ENCODE measurements at places on chromosomes 6 and 20.

GRCh38 chr6:142275236-142276006 is 26.4 kb upstream of the ADGRG6 start:
- no peak for DNase-seq

GRCh38 chr6:68876792-68877493 is 241.9 kb downstream of the ADGRB3 start:
- no peak for DNase-seq

DNA sequence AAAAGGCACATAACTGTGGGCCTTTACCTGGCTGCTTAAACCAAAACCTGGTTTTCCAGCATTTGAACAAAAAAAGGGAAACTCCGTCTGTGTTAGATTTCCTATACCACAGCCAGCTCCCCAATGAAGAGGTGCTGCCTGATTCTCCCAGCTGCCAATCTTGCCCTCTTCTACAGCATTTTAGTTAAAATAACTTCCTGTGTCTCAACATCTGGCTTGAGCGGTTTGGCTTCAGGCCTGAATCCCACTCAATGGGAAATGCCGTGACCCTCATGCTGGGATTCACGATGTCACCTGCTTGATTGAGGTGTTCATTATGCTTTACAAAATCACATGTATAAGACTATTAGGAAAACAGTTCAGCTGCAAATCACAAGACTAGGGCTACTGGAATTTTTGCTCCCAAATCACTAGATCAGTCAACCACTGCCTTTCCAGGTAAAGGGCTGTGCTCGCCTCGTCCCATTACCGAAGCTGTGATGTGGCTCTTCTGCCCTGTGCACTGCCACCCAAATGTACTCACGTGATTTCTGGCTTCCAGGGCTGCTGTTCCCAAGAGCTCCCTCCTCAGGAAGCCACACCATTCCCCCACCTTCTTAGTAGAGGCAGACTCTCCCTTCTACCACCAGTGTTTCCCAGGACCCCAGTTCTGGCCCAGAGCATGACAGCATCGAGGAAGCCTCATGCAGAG is 94.6 kb downstream of the PSMG4 start:
- no peak for DNase-seq

GRCh38 chr6:16805243-16805950 is 44.1 kb upstream of the ATXN1 start:
- DNase-seq, result no peak

DNA sequence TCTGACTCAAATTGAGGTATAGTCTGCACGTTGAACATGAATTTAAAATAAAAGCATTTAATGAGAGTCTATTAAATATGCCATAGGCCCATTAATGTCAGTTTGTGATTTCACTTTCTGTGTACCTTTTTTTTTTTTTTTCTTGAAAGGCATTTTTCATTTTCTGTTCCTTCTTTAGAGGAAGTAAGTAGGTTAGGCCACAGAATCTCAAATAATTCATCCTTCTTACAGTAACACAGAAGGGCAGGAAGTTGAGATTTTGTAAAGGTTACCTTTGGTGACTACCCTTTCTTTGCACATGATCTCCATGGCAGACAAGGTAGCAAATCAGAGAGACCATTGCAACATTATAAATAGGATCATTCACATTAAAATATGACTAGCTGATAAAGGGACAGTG is 9.6 kb downstream of the L3MBTL3 start:
- DNase-seq, result no peak

GRCh38 chr20:36519944-36520343 is 21.4 kb upstream of the MYL9 start:
- DNase-seq, result no peak

- no peak for DNase-seq
These were observed 63.6 kb downstream of the EDN1 start for GRCh38 chr6:12353731-12354130.

DNA sequence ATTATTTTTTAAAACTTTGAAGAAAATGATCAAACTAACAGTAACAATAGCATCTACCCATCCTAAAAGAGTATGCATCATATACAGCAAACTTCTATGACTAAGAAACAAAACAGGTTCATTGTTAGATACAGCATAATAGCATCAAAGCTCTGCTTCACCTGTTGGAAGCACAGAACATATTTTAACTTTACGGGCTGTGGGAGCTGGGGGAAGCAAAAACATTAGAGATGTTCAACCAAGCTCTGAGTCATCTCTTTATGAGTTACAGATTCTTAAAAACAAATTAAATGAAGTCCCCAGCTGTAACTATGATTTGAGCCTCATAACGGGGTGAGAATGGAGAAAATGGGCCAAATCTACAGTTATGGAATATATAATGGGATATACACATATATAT is 63.4 kb downstream of the SYNE1 start:
- no peak for DNase-seq

GRCh38 chr20:24779946-24780345 is 169.1 kb upstream of the CST7 start:
- no peak for DNase-seq

DNA sequence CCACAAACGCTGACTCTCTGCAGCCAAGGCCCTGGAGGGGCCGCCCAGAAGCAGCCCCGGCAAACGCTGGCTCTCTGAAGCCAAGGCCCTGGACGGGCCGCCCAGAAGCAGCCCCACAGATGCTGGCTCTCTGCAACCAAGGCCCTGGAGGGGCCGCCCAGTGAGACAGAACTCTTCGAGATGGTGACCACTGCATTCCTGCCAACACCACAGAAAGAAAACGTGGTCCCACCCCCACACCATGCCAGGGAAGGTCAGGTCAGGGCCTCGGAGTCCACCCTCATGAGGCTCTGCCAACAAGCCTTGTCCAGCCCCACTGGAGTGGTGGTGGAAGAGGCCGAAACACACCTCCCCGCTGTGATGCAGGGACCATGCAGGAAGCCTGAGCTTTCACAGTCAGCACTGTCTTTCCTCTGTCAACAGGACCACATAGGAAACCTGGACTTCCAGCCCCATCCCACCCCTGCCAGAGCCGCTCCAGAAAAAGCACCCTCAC is 97.5 kb downstream of the DLL1 start:
- no peak for DNase-seq

DNA sequence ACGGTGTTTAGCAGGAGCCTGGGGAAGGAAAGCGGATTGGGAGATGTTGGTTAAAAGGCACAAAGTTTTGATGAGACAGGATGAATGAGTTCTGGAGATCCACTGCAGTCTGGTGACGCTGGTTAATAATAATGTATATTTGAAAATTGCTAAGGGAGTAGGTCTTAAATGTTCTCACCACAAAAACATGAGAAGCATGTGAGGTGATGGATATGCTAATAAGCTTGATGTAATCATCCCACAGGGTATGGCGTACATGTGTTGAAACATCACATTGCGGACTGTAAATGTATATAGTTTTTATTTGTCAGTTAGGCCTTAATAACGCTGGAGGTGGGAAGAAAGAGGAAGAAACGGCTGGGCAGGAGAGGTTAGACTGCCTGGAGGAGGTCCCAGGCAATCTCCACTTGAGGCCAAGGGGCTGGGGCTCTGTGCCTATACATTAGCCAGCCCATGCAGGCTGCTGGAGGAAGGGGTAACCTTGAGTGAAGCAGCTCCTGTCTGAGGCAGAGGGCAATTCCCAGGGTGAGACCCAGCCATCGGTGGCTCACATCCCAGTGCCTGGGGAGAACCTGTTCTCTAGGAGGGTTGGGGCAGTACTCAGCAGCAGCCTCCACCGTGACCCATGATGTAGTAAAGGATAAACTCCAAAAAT is 188.2 kb upstream of the QKI start:
- DNase-seq, result no peak

- DNase-seq, result no peak
These were observed 80.4 kb downstream of the RWDD2A start for GRCh38 chr6:83273596-83273995.

GRCh38 chr20:53923566-53924369 is 146.6 kb downstream of the BCAS1 start:
- DNase-seq, result no peak

- peak; percentile 15 for DNase-seq
These were observed 2.0 kb downstream of the TRAM2 start for GRCh38 chr6:52574709-52575501.

DNA sequence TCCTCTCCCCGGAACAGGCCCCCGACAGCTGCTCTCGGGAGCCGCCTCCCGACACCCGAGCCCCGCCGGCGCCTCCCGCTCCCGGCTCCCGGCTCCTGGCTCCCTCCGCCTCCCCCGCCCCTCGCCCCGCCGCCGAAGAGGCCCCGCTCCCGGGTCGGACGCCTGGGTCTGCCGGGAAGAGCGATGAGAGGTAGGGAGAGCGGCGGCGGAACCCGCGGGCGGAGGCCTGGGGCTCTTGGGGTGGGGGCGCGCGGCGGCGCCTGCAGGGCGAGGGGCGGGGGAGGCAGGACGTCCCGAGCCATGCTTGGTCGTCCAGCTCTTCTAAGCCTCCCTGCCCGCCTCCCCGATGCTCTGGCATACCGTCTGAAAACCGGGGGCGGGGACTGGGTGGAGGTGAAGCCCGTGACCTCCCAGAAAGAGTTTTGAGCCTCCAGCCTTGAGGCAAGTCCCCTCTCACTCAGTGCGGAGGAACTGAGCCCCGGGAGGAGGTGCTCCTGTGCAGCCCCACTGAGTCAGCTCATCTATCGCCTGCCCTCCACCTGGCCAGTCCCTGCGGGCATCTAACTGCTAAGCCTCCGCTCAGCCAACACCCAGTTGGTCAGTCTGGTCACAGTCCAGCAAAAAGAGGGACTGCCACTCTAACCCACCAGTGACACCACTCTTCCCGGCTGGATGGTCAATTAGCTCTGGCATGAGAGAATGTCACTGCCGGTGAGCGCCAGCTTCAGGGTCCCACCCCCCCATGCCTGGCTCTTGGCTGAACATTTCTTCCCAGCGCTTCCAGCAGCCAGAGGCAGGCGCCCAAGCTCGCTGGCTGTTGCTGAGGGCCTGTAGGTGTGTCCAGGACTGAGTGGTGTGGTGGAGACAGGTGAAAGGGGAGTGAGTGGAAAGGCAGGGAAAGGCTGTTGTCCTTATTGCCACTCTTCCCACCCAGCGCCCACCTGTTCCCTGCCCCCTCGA is 482 bp downstream of the DDR1 start:
- DNase-seq, result no peak

DNA sequence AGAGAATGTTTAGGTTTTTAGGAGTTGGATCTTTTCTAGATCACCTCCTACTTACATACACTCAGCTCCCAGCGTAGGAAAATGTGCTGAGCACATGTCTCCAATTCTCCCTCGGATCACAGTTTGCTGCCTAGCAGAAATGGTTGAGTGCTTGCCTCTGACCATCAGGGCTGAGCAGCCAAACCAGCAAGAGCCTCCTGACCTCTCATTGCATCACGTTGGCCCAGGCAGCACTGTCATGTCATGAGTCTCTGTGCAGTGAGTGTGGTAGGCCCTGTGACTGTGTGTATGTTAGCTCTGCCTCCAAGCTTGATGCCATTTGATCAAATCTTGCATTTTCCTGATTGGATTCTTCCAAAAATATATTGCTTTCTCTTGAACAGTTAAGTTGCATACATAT is 112.0 kb downstream of the LRRC1 start:
- no peak for DNase-seq

DNA sequence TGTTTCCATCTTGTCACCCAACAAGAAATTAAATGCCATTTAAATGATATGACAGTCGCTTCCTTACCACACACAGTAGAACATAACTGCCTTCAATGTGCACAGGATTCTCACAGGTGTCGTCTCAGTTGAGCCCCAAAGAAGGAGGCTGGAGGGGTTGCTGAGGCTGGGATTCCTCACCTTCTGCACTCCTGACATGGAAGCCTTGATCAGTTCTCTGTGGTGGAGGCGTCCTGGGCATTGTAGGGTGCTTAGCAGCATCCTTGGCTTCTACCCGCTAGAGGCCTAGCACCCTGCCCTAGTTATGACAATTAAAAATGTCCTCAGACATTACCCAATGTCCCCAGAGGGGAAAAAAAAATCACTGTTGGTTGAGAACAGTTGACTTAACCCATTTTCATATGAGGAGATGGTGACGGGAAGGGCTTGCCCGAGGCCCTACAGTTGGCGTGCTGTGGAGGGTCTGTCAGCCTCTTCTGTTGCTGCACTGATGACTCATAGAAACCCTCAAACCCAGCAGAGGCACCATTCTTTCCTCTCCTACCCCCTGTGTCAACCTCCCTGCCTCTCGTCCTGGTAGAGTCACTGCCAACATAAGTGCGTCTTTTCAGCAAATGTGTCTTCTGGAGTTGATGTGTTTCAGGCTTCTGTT is 19.3 kb upstream of the ZNF831 start:
- no peak for DNase-seq

GRCh38 chr20:59006167-59006863 is 739 bp downstream of the CTSZ start:
- no peak for DNase-seq

GRCh38 chr6:30696432-30696831 is 5.6 kb upstream of the NRM start:
- no peak for DNase-seq

DNA sequence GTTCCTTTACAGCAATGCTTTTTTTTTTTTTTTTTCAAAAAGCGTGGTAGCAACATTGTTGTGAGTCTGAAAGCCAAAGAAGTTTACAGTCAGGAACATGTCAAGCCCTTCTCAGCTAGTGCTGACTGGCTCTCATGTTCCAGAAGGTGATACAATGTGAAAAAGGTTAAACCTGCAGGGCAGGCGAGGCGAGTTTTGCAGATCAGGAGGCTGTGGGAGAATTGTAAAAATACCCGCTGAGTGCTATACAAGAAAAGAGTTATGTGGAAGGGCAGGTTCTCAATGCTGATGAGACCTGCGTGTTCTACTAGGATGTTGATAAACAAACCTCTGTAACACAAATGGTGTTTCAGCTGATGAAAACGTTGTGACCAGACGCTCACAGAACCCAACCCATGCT is 30.9 kb upstream of the RPP40 start:
- DNase-seq, result no peak

DNA sequence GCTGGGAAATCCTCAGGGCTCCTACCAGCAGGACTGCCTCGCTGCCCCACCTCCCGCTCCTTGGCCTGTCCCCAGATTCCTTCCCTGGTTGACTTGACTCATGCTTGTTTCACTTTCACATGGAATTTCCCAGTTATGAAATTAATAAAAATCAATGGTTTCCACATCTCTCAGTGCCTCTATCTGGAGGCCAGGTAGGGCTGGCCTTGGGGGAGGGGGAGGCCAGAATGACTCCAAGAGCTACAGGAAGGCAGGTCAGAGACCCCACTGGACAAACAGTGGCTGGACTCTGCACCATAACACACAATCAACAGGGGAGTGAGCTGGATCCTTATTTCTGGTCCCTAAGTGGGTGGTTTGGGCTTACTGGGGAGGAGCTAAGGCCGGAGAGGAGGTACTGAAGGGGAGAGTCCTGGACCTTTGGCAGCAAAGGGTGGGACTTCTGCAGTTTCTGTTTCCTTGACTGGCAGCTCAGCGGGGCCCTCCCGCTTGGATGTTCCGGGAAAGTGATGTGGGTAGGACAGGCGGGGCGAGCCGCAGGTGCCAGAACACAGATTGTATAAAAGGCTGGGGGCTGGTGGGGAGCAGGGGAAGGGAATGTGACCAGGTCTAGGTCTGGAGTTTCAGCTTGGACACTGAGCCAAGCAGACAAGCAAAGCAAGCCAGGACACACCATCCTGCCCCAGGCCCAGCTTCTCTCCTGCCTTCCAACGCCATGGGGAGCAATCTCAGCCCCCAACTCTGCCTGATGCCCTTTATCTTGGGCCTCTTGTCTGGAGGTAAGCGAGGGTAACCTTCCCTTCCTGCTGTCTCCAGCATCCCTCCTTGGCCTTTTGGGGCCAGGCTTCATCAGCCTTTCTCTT is at the start of gene CFB:
CFB (plus strand) TSS at position 589 of the 863 bp plus-strand sequence; CDS start at position 716, 127 bp downstream.
- no peak for DNase-seq

GRCh38 chr20:56630506-56631317 is 1.6 kb downstream of the TFAP2C start:
- DNase-seq, result no peak

- DNase-seq, result no peak
These were observed 25.9 kb upstream of the APMAP start for GRCh38 chr20:25018425-25018824.

All from stimulated activated CD4-positive, alpha-beta T cell treated with anti-CD3 and anti-CD28 coated beads, Interleukin-2, amount 100 ng/mL, for 4 hours (primary cell).